Cerebellar nuclear complex (tissue), 1 donor: ENCODE measurements at places on chromosomes 6 and 20.

DNA sequence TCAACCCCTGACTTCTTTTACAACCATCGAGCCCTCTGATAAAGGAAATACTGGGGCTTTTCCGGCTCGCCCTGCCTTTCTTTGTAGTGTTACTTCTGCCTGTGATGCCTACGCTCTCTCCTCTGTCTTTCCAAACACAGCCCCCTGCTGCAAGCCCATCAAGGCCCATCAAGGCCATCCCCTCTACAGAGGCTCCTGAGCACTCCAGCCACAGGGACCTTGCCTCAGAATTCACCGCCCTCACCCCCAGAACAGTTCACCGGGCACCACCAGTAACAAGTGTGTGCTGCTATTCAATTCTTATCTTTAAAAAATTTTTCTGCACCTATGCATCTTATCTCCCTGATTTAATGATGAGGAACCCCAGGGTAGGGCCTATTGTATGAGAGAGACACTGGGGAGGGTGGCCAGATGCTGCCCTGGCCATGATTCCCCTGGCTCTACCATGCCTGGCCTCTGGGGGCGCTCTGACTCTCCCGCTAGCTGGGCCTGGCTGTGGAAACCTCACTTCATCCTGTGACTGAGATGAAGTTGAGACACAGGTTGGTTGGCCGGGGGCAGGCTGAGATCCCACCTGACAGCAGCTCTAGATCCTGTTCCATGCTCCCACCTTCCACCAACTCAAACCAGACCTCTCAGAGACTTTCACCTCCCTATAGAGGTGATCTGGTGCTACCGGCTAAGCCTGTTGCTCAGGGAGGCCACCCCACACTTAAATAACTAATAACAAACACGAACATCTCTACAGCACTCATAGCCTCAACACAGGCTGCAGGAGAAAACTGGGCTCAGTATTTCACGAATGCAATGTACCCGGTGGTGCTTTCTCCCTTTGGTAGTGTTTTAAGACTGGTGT is 19.2 kb upstream of the GLP1R start:
- DNase-seq = no peak

GRCh38 chr20:12023194-12023795 is 105.6 kb downstream of the BTBD3 start:
- no peak for DNase-seq

GRCh38 chr20:54713727-54714126 is 238.3 kb downstream of the DOK5 start:
- DNase-seq = no peak

- no peak for DNase-seq
These were observed 45.8 kb downstream of the TM9SF4 start for GRCh38 chr20:32155017-32155981.

GRCh38 chr6:156781861-156782631 is 4.9 kb downstream of the ARID1B start:
- no peak for DNase-seq

- no peak for DNase-seq
These were observed 142.3 kb downstream of the LY86 start for GRCh38 chr6:6730831-6731230.

- DNase-seq = no peak
These were observed 281.3 kb downstream of the BMP7 start for GRCh38 chr20:56985066-56985685.

DNA sequence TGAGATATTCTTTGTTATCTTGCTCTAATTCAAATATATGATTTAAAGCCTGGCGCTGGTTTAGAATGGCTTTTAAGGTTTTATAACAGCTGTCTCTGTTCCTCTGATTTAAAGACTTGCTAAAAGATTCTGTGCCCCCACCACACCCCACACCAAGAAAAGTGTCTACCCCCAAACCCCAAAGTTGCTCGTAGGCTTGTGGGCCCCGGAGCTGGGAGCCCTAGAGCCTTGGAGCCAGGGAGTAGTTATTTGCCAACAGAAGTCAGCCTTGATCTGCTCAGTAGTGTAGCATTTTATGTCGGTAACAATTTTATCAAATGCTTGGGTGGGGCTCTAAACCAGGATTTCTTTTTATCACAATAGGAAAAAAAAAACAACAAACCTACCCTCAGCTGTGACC is 105.2 kb upstream of the TRAF3IP2 start:
- no peak for DNase-seq

DNA sequence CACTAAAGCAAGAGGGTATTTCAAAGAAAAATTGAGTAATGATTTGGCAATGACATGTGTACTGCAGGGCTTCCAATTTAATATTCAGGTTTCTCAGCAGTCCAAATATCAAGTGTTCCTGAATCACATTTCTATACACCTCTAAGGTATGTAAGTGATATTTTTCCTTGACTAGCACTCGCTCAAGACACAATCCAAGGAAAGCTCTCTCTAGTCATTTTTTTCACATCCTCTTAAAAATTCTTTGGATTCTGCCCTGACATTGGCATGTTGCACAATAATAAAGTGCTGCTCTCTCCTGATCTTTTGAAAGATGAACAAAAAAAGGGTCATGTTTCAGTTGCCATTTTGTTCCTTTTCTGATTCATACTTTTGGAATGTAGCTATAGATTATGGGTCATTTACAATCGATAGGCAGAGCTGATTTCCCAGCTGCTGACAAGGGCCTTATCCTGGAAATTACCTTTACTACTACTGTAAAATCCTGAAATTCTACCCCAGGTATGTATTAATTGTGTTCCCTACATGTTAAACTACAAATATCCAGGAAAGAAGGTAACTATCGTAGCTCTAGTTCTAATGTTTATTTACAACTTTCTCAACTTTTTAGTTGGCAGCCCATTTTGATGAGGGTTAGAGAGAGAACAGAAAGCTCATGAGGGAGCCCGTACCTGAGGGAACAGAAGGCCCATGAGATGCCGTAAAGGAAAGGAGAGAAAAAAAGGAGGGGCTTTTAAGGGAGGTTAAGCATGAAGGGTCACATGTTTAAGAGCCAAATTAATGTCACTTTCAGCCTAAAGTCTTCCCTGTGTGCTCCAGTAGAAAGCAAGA is 22.2 kb upstream of the ADGRG6 start:
- no peak for DNase-seq

- DNase-seq = no peak
These were observed 3.1 kb upstream of the MRGBP start for GRCh38 chr20:62792940-62793756.

DNA sequence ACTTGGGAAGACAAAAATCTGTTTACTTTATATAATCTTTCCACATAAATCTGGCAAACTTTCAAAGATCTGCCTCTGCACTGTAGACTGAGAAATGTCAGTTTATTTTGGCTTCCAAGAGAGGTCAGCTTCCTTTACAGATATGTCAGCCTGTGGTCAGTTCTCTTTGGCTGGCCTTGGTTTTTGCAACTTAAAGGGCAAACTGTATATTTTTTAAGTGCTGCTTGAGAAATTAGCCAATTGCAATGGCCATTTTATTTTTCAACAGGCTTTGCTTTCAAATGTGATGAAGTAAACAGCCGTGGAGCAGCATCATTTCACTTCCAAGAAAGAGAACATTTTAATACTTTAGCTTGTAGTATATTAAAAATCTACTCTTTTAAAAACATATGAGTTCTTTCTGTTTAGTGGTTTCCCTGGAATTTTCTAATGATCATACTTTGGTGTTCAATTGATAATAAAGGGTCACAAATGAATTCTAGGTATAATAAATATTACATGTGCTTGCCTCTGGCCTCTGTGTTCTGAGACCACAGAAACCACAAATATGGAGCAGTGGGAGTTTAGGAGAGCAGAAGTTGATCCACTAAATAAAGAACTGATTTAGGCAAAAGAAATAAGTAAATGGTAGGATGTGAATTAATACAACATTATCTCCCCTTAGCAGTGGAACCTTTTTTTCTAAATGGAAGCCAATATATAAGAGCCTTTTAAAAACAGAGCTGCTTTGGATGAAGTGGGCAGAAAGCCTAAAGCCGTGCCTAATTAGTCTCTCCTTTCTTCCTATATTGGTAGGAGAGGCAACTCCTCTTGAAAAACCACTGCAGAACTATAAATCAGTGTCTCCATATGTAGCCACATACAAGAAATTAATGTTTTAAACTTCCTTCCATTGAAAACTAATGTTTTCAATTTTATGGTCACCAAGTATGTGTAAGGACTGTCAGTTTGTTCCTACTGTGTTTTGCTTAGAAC is 16.2 kb downstream of the ADGRB3 start:
- no peak for DNase-seq

DNA sequence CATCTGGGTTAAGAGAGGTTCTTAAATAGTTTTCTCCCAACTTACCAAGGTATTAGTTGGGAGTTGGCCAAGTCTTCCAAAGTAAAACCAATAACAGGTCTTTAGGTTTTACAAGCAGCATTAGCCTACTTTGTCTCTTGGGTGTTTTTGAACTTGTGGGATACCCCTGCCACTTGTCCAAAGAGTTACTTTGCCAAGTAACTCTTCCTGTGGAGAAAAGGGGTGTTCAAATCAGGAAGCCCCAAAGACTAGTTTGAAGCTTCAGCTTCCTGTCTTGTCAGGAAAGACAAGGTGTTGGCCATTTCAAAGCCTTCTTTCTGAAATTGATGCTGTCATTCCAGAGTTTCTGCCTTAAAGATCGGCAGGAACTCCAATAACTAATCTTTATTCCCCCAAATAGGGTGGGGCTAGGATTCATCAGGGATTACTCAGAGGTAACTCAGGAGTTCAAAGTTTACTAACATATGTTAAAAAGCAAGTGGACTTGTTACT is 822 bp downstream of the RAB22A start:
- DNase-seq = no peak

GRCh38 chr6:24453921-24454320 is 35.5 kb downstream of the GPLD1 start:
- DNase-seq = no peak

- DNase-seq = no peak
These were observed 131.2 kb downstream of the PLEKHG1 start for GRCh38 chr6:150730801-150731457.

- no peak for DNase-seq
These were observed 2.0 kb upstream of the KCNB1 start for GRCh38 chr20:49484180-49485140.

- DNase-seq = no peak
These were observed 20.3 kb upstream of the ATXN1 start for GRCh38 chr6:16781348-16782169.

DNA sequence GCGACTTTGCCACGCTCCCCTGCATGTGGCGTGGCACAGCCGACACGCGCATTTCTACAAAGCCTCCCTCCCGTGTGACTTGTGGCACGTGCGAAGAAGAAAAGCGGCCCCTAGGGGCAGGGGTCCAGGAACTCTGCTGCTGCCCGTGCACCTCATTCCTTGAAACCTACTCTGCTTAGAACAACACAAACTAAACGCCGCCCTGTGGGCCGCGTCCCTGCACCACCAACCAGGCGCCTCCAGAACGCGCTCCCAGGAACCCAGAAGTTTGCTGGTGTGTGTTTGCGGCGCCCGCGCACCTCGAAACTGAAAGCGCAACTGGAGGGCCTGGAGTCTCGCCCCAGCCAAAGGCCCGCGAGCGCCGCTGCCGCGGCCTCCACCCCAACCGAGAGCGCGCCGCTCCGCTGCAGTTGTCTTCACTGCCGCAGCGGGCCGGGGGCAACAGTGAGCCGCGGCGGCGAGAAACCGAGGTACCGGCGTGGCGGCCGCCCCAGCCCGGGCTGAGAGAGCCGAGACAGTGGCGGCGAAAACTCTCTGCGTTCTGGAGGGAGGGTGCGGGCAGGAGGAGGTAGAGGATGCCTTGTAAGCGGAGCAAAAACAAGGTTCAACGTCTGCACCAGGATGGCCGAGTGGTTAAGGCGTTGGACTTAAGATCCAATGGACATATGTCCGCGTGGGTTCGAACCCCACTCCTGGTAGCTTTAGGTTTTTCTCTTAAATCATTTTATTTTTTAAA is 65.8 kb downstream of the STX11 start:
- peak; percentile 65 for DNase-seq

DNA sequence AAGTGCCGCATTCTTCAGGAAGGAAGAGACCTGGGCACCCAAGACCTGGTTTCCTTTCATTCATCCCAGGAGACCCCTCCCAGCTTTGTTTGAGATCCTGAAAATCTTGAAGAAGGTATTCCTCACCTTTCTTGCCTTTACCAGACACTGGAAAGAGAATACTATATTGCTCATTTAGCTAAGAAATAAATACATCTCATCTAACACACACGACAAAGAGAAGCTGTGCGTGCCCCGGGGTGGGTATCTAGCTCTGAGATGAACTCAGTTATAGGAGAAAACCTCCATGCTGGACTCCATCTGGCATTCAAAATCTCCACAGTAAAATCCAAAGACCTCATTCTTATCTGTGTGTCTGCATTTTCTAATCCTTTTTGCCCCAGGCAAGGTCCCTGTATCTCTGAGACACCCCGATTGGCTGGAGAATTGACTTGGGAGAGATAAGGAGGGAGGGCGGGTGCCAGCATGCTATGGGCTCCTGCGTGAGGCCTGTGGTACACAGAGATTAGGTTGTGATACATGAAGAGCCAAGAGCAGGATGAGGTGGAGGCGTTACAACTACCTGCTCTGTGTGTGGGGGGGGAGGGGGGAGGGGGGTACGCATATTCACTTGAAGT is 4.8 kb downstream of the MUC21 start:
- no peak for DNase-seq

DNA sequence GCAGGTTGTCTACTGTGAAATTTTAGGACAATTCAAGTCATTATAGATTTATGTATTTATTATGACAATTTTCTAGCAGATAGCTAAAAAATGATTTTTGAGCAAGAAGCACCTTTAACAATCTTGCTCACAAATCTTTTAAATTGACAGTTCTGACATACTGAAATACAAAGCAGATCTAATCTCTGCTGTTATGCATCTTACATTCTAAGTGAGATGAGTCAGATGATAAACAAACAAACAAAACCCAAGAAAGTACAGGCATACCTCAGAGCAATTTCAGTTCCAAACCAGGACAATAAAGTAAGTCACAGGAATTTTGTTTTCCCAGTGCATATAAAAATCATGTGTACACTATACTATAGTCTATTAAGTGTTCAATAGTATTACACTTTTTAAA is 430.7 kb upstream of the PTCHD4 start:
- no peak for DNase-seq

DNA sequence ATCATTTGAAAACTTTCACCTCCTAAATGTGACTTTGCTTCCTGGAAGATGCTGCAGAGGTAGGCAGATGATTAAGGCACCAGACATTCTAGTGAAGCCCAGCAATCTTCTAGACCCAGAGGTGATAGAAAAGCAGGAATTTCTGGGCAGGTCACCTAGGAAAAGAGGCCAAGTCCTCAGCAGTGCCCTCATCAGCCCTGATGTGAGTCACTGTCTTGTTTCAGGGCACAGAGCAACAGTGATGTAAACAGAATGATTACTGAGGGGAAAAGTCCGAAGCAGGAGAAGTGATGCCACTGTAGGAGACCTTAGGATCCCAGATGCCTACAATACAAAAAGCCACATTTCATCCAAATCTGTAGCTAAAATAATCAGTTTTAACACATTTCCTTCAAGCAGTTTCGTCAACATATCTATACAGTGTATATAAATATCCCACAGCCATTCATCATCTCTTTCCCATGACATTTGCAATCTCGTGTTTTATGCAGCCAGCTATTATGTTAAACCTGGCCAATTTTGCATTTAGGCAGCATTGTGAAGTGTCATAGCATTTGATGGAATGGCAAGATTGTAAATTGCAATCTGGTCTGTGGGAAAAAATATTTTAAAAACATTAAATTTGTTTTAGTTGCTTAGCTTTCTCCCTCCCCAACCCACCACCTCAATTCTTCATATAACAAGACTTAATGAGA is 401.2 kb upstream of the RNF217 start:
- no peak for DNase-seq
